ENCODE measurements at places on chromosomes 2 and 18. TPM values are rescaled to one million over a fixed set of nuclear protein-coding genes. Genes with fewer than 3 reads are reported as not detected.

DNA sequence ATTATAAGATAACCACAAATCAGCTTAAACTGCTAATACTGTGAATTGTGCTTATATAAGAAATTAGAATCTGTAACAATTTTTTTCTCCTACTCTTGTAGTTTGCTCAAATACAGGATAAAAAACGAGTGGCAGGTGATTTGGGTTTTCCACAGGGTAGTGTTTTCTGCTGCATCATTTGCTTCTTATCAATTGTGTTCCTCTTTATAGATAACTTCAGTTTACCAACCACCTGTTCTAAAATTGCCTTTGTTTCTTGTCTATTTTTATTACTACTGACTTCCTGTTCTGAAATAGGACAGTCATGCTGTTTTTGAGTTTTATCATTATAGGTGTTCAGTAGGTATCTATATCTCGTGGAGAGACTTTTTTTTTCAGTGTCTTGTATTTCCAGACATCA, 56.9 kb downstream of the MFSD6 start:
- no peak for DNase-seq

DNA sequence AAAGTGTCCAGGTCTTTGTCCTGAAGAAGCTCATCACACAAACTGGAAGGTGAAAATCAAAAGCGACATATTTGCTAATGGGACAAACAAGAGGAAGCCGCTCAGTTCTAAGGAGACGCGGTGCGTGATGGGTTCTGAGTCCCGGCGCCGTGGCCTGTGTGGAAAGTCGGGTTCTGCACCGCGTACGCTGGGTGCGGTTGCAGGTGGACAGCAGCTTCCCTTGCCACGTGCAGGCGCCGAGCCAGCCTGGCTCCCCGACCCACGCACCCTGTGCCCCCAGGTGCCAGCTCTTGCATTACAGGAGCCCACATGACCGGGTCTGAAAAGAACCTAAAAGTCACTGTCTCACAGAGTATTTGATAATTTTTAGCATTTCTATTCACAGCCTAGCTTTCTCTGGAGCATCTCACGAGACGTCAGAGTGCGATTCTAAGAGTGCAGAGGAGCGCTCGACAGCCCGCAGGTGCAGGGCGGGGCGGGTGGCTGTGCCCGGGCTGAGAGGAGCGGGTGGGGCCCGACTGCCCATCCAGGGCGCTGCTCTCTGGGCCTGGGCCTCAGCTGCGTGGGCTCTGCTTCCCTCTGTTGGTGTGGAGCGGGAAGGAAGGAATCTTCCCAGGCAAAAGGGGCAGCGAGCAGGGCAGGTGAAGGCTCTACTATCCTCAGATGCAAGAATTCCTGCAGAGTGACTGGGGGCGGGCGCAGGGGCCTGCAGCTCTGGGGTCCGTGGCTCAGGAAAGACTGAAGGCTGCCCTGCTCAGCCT, 39.4 kb downstream of the MYT1L start:
- DNase-seq, result no peak

DNA sequence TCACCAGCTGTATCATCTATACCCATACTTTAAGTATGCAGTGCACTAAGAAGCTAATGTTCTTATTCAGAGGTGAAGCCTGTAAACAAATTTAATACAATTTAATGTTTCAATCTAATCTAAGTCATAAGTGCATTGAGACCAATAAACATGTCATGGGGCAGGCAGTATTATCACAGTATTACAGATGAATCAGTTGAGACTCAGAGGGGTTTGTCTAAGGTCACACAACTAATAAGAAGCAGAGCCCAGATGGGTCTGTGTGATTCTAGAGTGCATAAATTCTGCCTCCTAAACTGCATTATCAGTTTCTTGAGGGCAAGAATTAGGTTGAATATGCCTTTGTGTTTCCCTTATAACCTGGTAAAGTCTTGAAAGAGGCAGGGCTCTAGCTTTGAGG, 140.9 kb upstream of the RNF152 start:
- DNase-seq, result no peak

- DNase-seq, result no peak
Measured at GRCh38 chr18:63046375-63046774, 273.2 kb downstream of the BCL2 start.

The TMEM200C gene
- not detected for total RNA-seq
